ENCODE measurements at places on chromosomes 7 and 10. TPM values are rescaled to one million over a fixed set of nuclear protein-coding genes. Genes with fewer than 3 reads are reported as not detected.

The FAM53B gene
- 50.2 TPM for total RNA-seq

The IDI2 gene
- not detected for total RNA-seq

The PRKG1 gene
- 47.4 TPM for total RNA-seq

The CLDN4 gene
- 0.23 TPM for total RNA-seq

The CCDC186 gene
- 29.4 TPM for total RNA-seq

The GIMAP8 gene
- 21.0 TPM for total RNA-seq

The LHFPL3 gene
- total RNA-seq, result not detected

The FEZF1 gene
- total RNA-seq, result not detected

The PRTFDC1 gene
- 8.6 TPM for total RNA-seq

The ADCY1 gene
- 5.9 TPM for total RNA-seq

The C10orf62 gene
- 0.25 TPM for total RNA-seq

The RBM33 gene
- total RNA-seq, result 38.0 TPM

DNA sequence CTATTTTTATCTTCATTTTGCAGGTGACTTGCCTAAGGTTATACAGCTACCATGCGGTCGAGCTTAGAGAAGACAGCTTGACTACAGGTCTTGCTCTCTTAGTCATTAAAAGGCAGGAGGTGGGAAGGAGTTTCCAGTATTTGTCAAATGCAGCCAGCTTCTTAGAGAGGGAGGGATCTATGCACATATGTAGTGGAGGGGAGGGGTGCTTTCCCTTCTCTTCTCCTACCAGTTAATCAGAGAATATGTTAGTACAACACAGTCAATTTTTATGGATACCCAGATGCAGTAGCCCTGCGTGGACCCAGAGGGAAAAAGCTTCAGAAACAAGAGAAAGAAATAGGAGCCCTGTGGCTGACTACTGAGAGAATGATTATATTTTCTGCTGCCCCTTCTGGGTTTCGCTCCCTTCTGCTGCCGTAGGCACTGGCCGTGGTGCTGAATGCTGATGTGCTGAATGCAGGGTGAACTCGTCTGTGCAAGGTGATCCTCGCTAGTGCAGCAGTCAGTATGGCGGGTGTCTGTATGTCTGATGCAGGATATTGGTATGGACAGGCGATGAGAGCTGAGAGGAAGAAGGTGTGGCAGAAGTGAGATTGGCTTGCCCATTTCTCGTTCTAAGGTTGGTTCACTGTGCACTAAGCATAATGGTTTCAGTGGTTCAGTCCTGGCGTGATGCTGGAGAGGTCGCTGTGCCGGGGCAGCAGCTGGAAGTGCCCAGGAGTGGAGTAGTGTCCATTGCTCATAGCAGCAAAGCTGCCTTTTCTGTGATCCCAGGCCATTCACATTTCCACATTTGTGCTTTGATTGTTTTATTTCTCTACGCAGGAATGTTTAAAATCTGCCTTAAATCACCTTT, 189.2 kb upstream of the PODXL start:
- peak; percentile 32 for DNase-seq

DNA sequence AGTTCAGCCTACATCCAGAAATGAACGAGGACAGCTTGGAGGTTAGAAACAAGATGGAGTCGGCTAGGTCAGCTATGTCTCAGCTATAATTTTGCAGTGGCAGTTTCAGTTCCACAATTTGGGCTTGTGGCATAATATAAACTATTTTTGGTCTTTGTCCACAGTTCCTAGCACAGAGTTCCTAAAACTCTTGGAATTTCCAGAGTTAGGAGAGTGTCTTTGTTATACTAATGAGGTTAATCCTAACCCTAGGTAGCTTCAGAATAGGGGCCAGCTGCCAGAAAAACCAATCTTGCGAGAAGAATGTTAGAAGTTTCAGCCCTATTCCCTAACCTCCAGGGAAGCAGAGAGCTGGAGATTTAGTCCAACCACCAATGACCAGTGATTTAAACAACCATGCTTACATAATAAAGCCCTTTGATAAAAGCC, 131.9 kb downstream of the AKR1D1 start:
- no peak for DNase-seq

- DNase-seq, result no peak
Observed at GRCh38 chr10:124160176-124160575, 66.8 kb upstream of the CHST15 start.

- no peak for DNase-seq
Observed at GRCh38 chr7:45187946-45188411, 30.4 kb downstream of the RAMP3 start.

GRCh38 chr7:133511708-133512107, 258.8 kb downstream of the EXOC4 start:
- DNase-seq, result no peak

- no peak for DNase-seq
Observed at GRCh38 chr10:22704942-22705341, 9.4 kb downstream of the PIP4K2A start.

- DNase-seq, result no peak
Observed at GRCh38 chr7:12884856-12885440, 197.5 kb downstream of the ARL4A start.

- no peak for DNase-seq
Observed at GRCh38 chr10:118818621-118819221, 64.0 kb upstream of the CACUL1 start.

DNA sequence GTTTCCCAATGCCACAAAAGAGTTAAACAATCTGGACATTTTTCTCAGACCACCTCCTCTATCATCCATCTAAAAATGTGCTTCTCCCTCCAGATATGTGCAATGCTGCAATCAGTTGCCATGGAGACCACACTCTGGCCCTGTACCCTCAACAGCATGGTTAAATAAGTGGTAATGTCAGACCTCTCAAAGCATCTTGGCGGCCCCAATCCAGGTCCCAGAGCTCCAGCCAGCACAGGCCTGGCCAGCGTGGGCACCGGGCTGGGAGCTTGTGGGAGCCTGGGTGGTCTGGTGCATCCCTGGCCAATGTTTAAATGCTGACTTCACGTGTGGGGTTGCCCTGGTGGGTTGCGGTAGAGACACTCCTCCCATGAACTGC, 362.9 kb upstream of the ZNF32 start:
- DNase-seq, result no peak

GRCh38 chr7:2405201-2405600, 1.8 kb downstream of the CHST12 start:
- DNase-seq, result no peak

GRCh38 chr7:55363386-55364170, 1.6 kb upstream of the LANCL2 start:
- no peak for DNase-seq

DNA sequence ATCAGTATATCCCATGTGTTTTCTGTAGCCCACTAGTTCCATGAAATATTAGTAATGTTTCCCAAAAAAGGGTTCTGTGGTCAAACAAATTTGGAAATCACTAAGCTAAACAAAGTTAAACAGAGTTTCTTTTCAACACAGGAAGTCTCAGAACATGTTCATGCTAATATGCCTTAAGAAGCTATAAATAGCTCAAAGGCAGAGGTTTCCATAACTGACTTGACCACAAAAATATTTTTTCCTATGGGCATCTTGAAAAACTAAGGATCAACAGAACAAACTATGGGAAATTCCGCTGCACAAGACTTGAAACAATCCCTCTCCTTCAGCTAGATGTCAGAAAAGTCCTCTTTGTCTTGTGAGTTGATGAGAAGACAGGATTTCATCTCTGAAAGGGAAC, 59.7 kb downstream of the SEM1 start:
- no peak for DNase-seq

- DNase-seq, result no peak
Observed at GRCh38 chr7:5667391-5667790, 114.1 kb downstream of the RNF216 start.

DNA sequence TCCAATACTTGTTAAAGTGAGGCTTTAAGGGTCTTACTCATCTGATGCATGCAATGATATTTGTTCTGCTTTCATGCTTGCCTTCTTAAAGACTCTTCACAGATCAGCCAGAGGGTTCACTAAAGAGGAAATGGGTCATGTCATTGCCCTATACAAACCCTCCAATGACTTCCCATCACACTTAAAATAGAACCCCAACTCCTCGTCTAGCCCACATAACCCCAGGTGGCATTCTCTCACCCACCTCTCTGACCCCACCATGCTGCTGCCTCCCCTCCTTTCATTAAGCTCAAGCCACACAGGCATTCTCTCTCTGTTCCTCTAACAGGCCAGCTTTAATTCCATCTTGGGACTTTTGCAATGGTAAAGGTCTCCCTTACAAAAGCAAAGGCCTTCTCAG, 253.6 kb downstream of the GRID1 start:
- DNase-seq, result no peak

DNA sequence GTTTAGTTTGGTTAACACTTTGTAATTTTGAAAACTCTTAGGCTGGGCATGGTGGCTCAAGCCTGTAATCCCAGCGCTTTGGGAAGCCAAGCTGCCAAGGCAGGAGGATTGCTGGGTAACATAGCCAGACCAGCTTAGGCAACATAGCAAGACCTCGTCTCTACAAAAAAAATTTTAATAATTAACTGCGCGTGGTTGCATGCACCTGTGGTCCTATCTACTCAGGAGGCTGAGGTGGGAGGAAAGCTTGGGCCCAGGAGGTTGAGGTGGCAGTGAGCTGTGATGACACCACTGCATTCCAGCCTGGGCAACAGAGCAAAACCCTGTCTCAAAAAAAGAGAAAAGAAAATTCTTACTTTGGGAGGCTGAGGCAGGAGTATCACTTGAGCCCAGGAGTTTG, 18.2 kb downstream of the MYOZ1 start:
- no peak for DNase-seq

- DNase-seq, result no peak
Observed at GRCh38 chr10:76302481-76302880, 871.1 kb downstream of the LRMDA start.

- no peak for DNase-seq
Observed at GRCh38 chr7:92594746-92595145, 4.6 kb upstream of the FAM133B start.

- DNase-seq, result no peak
Observed at GRCh38 chr7:84339306-84339705, 144.7 kb upstream of the SEMA3A start.

DNA sequence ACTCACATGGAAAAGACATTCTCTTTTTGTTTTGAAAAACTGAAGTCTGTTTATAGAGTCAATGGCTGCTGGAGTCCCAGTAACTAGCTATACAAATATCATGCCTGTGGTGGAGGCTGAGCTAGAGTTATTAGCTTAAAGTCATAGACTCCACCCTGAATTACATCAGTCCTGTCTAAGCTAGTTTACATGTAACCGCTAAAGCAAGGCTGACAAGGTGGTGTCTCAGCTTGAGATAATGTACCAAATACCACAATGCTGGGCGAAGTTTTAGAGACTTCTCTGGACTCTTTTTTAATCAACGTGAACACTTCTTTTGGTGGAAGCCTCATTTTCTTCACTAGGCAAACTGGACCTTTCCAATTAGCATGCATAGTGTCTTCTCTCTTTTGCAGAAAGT, 219.4 kb downstream of the ANK3 start:
- DNase-seq, result no peak

DNA sequence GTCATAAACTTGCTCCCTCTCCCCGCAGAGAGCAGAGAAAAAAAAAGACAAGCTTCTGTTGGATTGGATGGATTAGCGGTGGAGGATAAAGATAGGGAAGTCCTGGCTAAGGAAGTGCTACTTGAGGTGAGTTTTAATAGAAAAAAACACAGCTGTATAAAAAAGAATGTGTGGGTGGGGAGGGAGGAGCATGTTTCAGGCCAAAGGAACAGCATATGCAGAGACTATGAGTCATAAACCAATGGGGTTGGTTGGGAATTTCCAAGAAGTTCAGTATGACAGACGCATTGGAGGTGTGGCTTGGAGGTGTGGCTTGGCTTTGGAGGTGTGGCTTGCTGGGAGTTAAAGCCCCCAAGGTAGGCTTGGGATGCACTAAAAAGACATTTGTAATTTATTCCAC, 103.0 kb upstream of the LSM8 start:
- no peak for DNase-seq

Data from right cardiac atrium (tissue), 5 donors.